Activated naive CD8-positive, alpha-beta T cell treated with anti-CD3 and anti-CD28 coated beads, Interleukin-2, amount 50 U/mL, for 24 hours (primary cell): ENCODE measurements at places on chromosomes 12 and 14.

GRCh38 chr12:110182281-110182680 lies 58.1 kb downstream of the IFT81 start:
- no peak for DNase-seq

DNA sequence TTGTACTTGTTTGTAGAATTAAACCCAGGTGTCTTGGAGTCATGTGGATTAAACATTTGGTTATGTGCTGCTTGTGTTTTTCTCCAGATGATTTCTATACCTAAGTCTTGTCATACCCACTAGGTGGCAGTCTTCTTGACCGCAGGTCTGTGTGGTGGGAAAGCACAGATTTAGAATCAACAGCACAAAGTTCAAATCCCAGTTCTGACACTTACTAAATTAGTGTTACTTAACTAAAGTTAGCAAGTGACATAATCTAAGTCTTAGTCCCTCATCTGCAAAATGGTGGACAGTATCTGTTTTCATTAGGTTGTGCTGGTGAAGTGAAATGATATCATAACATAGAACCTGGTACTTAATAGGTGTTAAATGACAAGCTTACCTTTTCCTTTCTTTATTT lies 151.0 kb upstream of the ARHGAP5 start:
- DNase-seq: peak; percentile 8

- DNase-seq: no peak
These were observed 2.8 kb downstream of the PRIM1 start for GRCh38 chr12:56749359-56749758.

DNA sequence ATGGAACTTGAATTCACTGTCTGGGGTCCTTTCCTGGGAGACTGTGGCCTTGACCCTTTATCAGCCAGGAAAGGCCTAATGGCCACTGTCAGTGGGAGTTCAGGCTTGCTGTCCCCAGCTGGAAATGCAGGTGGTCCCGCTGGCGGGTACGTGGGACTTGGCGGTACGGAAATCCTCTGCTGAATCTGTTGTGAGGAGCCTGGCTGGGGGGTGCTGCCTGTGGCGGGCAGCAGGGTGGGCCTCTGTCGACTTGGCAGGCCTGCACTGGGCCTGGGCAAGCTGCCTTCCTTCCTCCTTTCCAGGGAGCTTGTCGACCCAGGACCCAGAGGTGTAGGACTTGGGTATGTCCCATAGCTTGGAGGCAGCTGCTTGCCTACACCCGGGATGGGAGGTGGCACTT lies 26.3 kb downstream of the ZFYVE21 start:
- no peak for DNase-seq

DNA sequence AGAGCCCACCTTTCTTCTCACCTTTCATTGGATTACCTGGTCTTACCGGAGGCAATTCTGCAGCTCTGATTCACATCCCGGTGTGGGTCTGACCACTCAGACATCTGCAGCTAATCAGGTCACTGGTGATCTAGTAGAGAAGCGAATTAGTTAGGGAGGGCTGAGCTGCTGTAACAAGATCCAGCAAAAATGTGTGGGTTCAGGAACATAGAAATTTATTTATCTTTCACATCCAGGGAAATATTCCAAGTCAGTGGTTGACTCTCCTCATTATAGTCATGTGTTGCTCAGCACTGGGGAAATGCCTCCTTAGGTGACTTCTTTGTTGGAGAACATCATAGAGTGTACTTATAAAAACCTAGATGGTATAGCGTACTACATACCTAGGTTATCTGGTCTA lies 218.7 kb upstream of the PELI2 start:
- no peak for DNase-seq

GRCh38 chr12:100959481-100959880 lies 164.9 kb downstream of the ANO4 start:
- DNase-seq: no peak

GRCh38 chr12:80710727-80711449 lies 3.5 kb downstream of the MYF6 start:
- no peak for DNase-seq

DNA sequence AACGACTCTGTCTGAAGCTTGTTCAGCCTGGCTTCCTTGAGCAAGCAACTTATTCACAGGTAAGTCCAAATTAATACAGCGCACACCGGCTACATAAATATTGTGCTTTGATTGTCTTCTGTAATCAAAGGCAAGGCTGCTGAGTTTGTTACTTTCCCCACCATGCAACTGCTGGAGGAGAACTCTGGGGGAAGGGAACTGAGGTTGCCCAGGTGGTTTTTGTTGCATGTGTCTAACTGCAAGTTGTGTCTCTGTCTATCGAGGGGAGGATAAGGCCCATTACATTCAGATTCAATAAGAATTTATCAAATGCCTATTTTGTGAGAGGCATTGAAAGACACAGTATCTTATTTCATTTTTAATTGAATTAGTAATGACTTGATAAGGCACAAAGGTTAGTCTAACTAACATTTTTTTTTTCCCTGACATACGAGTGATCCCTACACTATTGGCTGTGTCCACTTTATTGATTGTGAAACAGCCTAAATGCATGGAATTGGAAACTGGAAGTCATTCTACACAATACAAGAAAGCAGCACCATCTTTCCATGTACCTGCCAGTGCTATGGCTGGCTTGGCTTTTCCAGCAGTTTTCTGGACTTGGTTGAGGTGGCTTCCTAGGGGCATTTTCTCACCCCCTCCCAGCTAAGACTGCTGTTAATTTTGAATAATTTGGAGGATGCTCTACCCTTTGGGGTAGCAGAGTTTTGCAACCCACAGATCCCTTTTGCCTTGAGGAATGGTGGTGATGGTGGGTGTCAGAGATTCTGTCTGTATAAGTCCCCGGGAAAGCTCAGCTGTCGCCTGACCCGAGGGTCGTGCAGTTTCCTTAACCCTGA lies 951 bp upstream of the CHST11 start:
- DNase-seq: no peak
